Right ventricle myocardium inferior (tissue), 1 donor: ENCODE measurements at places on chromosomes 13 and 19.

DNA sequence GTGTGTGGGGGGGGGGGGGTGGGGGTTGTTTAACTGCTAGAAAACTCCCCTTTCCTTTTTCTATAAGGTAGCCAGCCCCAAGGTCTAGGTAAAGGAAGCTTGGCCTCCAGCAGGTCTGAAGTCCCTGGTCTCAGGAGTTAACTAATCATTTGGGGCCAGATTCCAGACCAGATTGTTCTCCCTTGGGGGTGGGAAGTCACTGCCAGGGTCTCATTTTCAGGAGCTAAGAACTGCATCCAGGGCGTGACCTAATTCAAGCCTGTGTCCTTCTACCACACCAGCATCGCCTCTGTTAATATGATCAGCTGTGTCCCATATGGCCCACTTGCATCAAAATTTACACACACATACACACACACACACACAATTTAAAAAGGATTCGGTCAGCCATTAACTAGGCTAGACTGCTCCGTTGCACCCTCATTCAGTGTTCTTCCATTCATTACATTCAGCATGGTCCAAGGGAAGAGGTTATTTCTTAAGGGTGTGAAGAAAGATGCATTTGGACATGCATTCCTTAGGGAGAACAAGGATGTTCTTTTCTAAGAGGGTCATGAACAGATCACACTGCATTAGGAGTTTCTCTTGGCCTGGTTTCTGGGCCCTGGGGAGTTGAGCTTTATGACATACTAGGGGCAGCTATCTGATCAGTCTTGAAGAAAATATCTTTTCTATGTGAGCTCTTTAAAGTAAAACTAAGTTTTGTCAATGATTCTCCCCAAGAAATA is 91.0 kb downstream of the FGF14 start:
- DNase-seq: no peak

DNA sequence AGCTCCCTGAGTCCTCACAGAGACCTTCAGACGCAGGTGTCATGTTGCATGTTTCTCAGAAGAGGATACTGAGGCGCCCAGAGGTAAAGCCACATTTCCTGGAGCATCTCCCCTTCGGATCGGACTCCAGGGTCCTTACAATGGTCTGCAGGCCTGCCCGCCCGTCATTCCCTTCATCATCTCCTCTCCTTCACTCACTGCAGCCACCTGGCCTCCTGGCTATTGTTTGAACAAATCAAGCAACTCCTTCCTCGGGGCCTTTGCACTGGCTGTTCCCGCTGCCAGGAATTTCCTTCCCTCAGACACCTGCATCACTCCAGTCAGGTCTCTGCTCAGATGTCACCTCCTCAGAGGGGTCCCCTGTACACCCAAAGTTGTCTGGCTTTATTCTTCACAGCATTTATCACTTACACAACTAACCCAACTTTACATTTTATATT is 20.3 kb downstream of the CEACAM16 start:
- DNase-seq: no peak

DNA sequence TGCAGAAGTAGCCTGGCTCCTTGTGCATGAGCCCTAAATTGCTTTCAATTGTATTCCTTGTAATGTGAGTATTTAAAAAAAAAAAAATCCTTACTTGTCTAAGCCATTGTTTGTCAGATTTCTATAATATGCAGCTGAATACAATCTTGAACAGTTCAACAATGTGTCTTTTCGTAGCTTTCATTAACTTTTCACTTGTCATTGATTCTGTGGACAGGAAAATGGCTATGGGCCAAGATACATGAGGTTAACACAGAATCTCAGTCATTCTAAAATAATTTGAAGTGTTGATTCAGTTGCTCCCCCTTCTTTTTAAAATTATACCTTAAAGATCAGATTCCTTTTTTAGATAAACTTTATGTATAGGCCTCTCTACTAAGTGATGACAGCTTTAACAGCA is 395.8 kb upstream of the KLF12 start:
- no peak for DNase-seq

DNA sequence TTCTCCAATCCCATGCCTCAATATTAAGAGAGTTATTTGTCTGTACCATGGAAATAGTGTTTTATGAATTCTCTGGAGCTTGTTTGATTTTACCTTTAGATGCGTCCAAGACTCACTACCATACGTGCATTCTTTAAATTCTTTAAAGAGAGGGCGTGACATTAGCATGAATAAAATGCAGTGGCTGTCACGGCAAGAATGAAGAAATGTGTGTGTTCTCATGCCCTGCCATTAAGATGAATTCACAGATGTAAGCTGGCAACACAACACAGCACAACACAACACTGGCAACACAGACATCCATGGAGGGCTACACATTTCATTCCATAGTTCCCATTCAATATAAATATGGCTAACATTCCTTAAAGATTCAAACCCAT is 213.4 kb downstream of the ENOX1 start:
- DNase-seq: no peak

- no peak for DNase-seq
Observed at GRCh38 chr13:28357911-28358433, 137.0 kb downstream of the FLT1 start.

DNA sequence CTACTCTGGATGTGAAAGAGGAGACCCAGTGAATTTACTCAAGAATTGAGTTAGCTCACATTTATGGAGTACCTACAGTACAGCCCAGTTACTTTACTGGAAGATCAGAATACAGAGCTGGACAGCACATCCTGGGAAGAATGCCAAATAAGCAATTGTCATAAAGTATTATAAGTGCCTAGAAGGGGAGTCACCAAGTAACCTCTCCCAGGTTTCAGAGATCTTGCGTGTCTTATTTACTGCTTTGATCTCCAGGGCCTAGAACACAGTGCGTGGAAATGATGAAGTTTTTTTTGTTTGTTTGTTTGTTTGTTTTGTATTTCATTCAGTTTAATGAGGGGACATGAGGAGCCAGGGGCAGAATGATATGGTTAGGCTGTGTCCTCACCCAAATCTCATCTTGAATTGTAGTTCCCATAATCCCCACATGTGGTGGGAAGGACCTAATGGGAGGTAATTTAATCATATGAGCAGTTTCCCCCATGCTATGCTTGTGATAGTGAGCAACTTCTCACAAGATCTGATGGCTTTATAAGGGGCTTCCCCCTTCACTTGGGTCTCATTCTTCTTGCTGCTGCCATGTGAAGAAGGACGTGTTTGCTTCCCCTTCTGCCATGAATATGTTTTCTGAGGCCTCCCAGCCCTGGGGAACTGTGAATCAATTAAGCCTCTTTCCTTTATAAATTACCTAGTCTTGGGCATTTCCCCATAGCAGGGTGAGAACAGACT is 5.2 kb downstream of the GARRE1 start:
- no peak for DNase-seq
